ENCODE measurements at places on chromosomes 6 and 20.

DNA sequence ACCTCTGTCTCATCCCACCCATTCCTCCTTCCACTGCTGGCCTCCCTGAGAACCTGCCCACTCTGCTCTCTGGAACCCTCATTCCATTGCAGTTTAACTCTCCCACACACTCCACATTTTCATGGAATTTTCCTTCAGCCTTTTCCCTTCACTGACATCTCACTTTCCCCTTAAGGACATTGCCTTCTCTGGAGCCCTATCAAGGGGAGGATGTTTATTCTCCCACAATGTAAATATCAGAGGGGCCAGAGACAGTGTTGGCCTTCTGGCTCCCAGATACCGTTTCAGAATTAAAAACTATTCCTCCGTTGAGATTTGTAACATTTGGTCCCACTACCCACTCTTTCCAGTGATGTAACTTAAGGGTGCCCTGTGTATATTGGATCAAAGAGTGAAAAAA, 199.5 kb upstream of the KCNK16 start:
- no peak for DNase-seq

DNA sequence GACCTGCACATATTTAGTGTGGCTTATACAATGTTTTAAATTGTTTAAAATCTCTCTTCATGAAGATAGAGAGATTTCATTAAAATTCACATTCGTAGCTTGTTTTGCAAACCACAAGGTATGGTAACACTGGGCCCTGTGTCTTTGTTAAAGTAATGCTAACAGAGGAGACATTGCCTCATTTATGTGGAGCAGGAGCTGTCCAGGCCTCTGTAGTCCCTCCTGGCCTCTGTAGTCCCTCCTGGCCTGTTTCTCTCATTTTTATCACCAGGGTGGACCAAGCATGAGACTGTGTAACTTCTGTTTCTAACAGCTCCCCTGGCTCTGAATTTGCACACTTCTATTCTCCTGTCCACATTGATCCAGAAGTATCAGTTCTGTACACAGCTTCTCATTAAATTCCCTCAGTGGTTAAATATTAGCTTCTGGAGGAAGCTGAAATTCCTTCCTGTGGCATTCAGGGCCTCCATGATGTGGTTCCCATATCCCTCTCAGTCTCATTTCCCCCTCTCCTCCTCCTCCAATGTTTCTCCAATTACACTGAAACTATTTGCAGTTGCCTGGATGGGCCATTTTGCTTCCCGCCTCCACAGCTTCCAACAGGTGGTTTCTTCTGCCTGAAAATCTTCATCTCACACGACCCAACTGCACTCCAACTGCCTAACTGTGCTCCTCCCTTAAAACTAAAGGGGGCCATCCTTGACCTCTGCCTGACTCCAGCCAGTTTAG, 340.4 kb downstream of the SYNE1 start:
- no peak for DNase-seq

- no peak for DNase-seq
These were observed 3.4 kb downstream of the BPIFB2 start for GRCh38 chr20:33010674-33011449.

DNA sequence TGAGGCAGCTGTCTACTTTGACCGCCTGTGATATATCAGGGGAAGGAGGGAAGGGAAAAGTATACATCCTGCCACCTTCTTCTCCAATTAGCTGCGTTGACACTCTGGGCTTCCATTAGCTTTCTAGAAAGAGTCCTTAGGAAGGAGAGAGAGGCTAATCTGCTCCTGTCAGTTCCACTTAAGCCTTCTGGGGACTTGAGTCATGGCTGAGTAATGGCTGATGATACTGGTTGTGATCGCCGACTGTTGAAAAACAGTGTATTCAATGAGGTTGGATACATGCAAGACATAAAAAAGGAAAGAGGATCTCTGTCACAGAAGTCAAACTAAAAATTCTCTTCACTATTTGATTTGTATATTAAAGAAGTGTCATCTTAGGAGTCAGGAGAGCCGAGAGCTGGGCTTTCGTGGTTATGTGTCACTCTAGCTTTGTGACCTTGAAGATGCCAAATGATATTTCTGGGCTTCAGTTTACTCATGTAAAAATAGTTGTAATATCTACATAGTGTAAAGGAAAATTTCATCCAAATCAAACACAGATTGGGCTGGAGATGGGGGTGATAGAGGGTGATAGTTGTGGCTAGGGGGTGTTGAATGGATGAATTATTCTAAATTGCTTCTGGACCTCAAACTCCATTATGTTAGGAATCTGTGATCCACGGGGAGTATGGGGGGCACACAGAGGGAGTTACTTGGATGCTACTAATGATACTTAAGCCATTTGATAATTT, 189.0 kb downstream of the UST start:
- no peak for DNase-seq

DNA sequence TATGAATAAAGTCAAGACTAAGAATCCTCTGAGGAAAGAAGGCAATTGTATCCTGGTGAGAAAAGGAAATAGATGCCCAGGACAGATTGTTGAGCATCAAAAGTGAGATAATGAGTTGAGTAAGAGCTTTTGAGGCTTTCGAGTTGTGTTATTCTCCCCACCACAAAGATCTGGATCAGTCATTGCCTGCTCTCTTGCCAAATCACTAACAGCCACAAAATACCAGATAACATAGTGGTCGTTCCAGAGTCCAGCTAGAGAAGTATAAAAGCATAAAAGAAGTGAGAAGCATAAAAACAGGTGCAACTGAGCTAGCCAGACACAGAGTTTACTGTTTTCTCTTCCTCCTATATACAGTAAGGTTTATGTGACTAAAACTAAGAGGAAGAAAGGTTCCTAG, 4.9 kb downstream of the SPINT4 start:
- no peak for DNase-seq

- DNase-seq, result no peak
These were observed 324.7 kb upstream of the RUNX2 start for GRCh38 chr6:45003387-45003786.

DNA sequence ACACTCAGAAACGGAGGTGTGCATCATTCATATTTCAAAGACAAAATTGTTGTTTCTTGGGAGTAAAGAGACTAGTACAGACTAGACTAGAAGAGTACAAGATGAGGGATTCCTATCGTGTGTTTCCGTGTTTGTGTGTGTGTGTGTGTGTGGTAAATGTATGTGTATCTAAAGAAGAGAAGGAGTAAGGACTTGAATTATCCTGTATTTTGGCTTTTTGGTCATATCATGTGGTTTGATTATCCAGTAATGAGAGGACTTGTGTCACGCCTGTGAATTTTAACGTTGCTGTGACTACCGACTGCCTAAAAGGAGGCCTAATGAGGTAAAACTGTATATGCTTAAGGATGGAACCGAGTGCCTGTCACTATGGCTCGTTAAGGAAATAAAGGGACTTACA, 44.4 kb upstream of the MAP7 start:
- no peak for DNase-seq

GRCh38 chr6:48426636-48427035, 315.6 kb upstream of the PTCHD4 start:
- DNase-seq, result no peak
